ENCODE measurements at places on chromosomes 7 and 10.

DNA sequence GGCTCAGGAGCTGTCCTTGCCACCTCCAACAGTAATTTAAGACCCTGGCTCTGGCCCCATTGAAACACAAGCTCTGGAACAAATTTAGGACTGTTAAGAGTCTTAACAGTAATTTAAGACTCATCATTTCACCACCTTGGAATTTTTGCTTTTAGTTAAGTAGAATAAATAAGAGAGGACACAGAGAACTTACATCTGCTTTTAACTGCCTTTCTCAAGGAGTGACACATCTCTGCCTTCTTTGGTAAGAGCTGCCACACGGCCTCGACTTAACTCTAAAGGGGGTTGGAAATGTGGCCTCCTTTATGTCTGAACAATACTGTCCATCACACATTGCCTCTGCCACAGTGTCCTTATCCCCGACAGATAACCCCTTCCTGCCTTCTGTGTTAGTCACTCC lies 77.9 kb downstream of the HERPUD2 start:
- DNase-seq, result no peak

GRCh38 chr7:139482662-139483466 lies 609 bp downstream of the KLRG2 start:
- no peak for DNase-seq

GRCh38 chr7:80357530-80357929 lies 154.3 kb downstream of the GNAT3 start:
- no peak for DNase-seq

GRCh38 chr10:7826971-7827370 lies 8.7 kb downstream of the TAF3 start:
- DNase-seq, result no peak

Measured in CD4-positive, alpha-beta T cell treated with Interleukin-15 for 1 hour (primary cell).